ENCODE measurements at places on chromosomes 11 and 22.
A peak's percentile ranks its signal among the peaks of the same experiment; 100 is the strongest.

- peak; percentile 78 for DNase-seq
Observed at GRCh38 chr11:848380-848931, 5.8 kb downstream of the TSPAN4 start.

GRCh38 chr11:102986815-102987214, 31.3 kb upstream of the MMP13 start:
- no peak for DNase-seq

GRCh38 chr11:124656774-124657630, 16.5 kb downstream of the SIAE start:
- DNase-seq = no peak

DNA sequence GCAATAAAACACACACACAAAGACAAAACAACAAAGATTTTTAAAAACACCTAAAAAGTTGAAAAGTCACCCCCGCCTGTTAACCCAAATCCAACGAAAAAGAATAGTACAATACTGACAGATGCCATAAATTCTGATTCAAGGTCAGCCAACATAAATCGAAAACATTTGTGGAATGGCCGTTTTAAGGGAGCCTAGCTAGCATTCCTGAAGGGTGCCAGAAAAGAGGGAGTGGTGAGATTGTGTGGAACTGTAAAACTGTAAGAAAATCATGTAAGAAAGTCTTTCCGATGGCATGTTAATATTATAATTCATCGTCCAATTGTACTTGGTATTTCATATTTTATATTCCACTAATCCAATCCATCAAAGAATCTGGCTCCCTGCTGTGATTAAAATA, 75.1 kb downstream of the RAB38 start:
- DNase-seq = no peak

DNA sequence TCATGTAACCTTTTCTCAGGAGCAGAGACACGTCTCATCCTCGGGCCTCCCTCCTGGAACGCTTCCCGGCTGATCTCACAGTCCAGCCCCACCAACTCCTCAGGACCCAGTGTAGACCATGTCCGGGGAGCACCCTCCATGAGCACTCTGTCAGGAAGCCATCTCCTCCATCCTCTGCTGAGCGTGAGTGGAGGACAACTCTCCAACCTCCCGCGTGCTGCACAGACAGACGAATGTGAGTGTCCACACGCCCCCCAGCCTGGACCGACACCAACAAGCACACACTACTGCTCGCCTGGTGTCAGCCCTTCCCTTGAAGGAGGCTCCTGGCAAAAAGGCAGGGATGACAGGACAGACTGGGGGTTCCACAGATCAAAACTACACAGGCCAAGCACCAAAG, 86.6 kb downstream of the SHANK2 start:
- no peak for DNase-seq

DNA sequence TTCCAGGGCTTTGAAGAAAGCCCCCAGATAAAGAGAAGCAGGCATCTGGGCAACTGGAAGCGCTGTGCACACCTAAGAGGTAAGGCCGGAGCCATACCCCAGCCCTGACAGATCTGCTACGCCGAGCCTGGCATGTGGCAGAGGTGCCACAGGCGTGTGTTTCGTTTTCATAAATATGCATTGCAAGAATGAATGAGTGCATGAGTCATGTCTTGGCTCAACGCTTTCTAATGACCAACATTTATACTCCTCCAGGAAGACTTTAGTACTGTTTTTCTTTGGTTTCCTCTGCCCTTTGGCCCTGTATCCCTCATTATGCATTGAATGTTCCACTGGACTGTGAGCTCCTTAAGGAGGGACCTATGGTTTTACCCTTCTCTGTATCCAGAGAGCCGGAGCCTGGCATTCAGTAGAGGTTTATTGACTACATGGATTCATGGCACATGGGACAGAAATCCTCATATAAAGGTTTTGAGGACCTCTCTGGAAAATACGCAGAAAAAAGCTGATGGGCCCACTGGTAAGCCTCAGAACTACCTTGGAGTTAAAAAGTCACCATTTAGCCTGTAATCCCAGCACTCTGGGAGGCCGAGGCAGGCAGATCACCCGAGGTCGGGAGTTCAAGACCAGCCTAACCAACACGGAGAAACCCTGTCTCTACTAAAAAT, 38.9 kb upstream of the CSNK2A3 start:
- no peak for DNase-seq

- no peak for DNase-seq
Observed at GRCh38 chr11:124876818-124877630, 11.8 kb downstream of the ROBO3 start.

GRCh38 chr22:44180706-44181032, at the start of gene PARVG:
PARVG (plus strand) TSS chr22:44180925; CDS start chr22:44183330, 2,405 bp downstream.
- DNase-seq = peak; percentile 53

GRCh38 chr11:13923716-13924650, 38.5 kb upstream of the SPON1 start:
- DNase-seq = no peak

- DNase-seq = no peak
Observed at GRCh38 chr11:119894916-119895315, 165.9 kb upstream of the NECTIN1 start.

DNA sequence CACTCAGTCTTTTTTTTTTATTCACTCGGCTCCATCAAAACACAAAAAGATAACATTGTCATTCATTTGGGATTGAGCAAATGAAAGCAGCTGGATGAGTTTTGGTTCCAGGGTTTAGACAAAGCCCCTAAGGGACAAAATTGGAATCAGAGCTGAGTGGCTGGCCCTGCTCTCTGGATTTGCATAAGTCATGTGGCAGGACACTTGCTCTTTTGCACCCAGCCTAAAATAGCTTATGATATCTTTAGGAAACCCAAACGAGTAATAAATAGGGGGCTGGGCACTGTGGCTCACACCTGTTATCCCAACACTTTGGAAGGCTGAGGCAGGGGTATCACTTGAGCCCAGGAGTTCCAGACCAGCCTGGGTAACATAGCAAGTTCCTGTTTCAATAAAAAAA, 11.0 kb upstream of the TMEM121B start:
- DNase-seq = no peak

GRCh38 chr22:21713428-21714058, 22.1 kb downstream of the YPEL1 start:
- no peak for DNase-seq

- peak; percentile 19 for DNase-seq
Observed at GRCh38 chr11:46676436-46677158, 23.8 kb downstream of the ARHGAP1 start.

GRCh38 chr11:110207123-110207522, 89.3 kb downstream of the RDX start:
- no peak for DNase-seq

DNA sequence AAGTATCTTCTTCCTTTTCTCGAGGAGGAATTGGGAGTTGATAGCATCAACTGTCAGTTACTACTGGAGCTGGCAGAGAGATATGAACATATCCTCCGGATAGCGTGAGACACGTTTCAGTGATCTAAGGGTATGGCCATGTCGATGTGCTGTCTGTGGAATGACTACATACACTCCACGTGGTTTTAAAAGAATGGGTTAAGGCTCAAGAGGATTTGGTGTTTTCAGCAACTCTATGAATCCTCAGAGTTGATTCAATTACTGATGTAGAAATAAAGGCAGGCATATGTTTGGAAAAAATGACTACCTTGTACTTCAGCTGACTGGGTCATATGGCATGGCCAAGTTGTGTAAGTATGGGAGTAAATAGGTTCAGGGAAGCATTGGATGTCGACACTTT, 22.9 kb downstream of the MMP13 start:
- DNase-seq = no peak

DNA sequence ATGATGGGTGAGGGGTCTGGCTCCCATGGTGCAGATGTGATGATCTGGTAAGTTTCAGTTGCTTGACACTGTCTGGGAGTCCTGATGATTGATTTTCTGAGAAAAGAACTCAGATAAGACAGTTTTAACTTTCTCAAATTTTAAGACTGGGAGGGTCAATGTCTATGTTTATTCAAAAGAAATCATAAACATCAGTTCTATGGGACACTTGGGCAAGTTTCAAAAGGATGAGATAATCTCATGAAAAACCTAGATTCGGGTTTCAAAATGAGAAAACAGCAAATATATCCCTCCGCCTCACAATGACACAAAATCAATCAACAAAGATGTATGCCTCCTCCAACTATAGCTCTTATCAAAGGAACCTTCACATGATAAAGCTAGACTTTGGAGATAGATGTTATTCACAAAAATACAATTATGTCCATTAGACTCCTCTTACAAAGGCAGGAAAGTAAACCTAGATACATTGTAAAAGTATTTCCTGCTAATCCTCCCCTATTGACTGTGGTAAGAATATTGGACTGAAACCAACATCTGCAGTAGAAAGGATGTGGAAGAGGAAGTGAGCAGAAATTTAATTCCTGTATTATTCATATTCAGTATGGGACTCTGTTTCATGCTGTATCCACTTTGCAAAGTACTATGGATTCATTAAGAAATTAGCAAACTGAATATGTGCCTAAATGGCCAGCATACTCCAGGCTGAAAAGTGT, 21.6 kb downstream of the SVIP start:
- DNase-seq = peak; percentile 21

DNA sequence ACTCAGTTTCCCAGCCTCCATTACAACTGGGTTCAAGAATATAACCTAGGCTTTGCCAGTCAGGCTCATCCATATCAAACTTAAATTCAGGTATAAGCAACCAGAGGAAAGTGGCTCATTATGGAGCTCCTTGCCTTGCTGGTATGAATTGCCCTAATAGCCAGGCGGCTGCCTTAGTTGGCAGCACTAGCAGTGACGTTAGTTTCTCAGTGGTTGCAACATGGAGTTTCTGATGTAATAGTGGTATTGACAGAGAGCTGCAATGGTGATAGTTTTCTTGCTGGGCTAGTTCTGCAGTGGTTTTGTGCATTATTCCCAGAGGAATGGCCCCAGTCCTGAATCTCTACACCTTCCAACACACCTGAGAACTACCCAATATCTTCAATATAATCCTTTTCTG, 3.8 kb upstream of the TMEM123 start:
- DNase-seq = peak; percentile 61

GRCh38 chr11:67545280-67545679, 22.0 kb upstream of the CABP2 start:
- peak; percentile 70 for DNase-seq

DNA sequence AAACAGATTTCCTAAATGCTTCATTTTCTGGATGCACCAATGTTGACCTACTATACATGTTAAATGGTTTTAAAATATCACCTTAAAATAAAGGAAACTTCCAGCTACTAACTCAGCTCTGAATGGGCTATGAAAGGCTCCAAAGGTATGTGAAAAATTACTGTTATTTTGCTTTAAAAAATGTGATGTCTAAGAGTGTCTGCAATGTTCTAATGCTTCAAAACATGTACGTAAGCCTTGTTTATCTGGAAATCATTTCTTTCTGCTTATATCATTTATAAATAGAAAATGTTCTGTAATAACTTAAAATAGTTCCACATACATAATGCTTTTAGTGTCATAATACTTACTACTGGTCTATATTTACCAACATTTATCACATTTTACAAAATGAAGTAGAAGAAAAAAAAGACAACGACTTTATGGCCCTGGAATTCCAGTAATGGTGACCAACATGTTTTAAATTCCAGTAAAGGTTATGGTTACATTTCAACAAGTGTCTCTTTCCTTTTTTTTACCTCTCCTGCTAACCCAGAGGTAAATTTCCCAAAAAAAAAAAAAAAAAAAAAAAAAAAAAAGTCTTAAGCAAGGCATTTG, 2.5 kb downstream of the BDNF start:
- no peak for DNase-seq

GRCh38 chr11:69541501-69542313, 60.2 kb downstream of the LINC01488 start:
- DNase-seq = no peak

- no peak for DNase-seq
Observed at GRCh38 chr11:111846636-111847035, 24.7 kb downstream of the ALG9 start.

DNA sequence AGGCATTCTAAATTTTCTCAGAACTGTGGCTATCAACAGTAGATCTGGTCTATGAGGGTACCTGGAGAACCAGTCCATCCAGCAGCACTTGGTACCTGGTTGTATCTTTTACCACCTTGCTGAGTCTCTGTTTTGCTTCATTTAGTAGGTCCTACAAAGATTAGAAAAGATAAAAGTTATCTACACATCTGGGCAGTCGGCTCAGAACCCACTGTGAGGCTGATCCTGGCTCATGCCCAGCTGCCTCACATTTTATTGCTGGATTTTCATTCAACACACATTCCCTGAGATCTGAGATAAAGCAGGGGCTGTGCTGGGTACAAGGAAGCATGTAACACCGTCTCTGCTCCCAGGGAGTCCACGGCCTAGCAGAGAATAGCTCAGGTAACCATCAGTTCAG, 27.5 kb downstream of the ATP6V1E1 start:
- no peak for DNase-seq

- no peak for DNase-seq
Observed at GRCh38 chr11:61838501-61838900, 10.4 kb downstream of the FADS2 start.

GRCh38 chr11:84019571-84020194, 733.5 kb upstream of the CCDC90B start:
- DNase-seq = no peak

DNA sequence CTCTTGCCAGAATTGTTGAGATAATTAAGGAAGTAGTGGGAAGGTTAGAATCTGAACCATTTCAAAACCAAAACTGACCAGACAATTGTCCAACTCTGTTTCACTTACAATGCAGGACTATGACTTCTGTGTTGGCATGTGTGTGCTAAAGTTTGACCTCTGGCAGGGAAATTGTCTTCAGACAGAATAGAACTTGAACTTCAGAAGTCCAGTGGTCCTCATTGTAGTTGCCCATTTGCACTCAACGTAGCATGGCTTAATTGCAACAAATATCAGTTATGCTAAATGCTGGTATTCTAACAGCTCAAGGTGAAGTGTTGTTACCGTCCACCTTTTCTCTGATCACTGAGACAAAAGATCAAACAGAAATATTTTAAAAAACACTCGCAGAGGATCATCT, 47.2 kb downstream of the BLID start:
- no peak for DNase-seq

DNA sequence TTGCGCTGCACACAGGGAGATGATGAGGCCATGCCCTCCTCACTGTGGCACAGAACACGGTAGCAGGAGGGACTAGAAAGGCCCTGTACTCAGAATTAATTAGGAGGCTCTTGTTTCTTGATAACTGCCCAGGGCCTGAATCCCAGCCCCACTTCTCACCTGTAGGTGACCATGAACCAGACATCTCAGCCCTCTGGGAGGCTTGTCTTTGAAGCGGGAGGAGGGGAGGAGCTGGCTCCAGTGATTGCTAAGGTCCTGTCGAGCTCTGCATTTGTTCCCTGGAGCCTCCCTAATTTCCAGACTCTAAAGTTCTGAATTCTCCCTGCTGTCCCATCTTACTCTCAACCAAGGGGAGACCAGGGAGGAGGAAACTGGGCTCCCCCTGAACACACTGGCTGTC, 19.8 kb upstream of the OAF start:
- DNase-seq = no peak

DNA sequence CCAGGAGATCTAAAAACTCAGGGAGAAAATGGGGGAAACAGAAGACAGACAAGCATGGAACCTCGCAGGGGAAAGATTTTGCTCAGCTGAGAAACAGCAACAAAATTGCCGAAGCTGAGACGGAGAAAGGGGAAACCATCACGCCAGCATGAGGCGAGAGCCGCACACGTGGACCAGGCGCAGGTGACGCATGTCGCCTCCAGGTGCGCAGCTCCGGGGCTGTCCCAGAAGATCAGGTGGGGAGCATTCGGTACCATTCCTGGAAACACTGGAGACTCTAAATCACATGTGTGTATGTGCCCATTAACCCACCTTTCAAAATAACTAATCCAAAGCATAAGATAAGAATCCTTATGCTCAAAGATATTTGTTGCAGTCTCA, 121.7 kb downstream of the BRD1 start:
- DNase-seq = no peak

- peak; percentile 46 for DNase-seq
Observed at GRCh38 chr11:128052912-128053641, 534.3 kb downstream of the ETS1 start.

- no peak for DNase-seq
Observed at GRCh38 chr22:35328472-35328885, 28.8 kb downstream of the TOM1 start.
